ENCODE measurements at places on chromosomes 7 and 10.

- no peak overlapping the region for H3K27ac ChIP-seq
- no peak for DNase-seq
- peaks cover 46% of the 10 kb centered on the region for H3K36me3 ChIP-seq
- H3K4me3 ChIP-seq, result no peak overlapping the region
- H3K27me3 ChIP-seq, result no peaks in the 10 kb centered on the region
Observed at GRCh38 chr7:7596176-7596575, 29.5 kb downstream of the MIOS start.

- no peak overlapping the region for H3K4me3 ChIP-seq
- H3K27me3 ChIP-seq, result no peaks in the 10 kb centered on the region
- H3K27ac ChIP-seq, result no peak overlapping the region
Observed at GRCh38 chr10:50582766-50583762, 40.7 kb downstream of the SGMS1 start.

DNA sequence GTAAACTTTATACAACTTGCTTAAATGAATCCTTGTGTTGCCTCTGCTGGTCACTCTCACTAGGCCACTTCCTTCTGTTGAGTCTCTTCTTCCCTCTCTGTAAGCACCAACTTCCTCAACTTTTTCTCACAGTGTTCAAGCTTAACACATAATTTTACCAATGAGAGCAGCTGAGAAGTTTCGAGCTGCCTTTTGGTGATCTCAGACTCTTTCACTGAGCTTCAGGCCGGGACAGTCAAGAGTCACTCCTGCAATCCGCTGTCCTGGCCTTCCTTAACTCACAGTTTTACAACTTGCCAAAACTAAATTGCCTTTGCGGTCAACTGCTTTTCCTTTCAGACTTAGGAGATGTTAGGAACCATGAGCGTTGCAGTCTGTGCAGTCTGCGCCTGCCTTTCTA lies 47.4 kb downstream of the PRPF18 start:
- DNase-seq, result no peak
- H3K27me3 ChIP-seq, result no peaks in the 10 kb centered on the region
- H3K4me1 ChIP-seq, result peaks cover 7% of the 10 kb centered on the region
- peaks cover 16% of the 10 kb centered on the region for H3K36me3 ChIP-seq

DNA sequence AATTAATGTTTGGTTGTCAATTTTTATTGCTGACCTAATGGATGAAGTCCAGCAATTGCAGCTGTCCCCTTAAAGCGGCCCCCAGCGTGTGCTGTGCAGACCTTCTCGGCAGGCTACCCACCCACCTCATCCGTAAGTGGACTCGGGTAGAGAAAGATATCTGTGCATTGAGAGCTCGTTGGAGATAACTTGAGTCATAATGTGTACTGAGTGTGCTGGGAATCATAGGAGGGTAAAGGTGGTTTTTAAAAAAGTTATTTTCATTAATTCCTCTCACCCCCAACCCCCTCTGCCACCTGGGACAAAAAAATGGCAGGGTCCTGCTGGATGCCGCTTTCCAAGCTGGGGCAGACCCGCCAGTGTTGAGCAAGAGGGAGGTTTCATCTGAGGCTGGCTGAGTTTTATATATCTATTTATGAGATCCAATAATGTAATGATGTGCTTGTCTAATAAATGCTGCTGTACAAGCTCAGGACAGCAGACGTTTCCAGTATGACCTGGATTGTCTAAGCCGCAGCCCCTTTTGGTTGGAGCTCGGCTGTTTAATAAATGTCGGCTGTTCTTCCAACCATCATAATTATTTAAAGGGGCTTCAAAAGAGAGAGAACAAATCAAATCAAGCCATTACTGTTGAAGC lies 119.1 kb downstream of the NKX6-2 start:
- peak; percentile 21 for DNase-seq
- peak overlapping the region; percentile 30 for H3K4me3 ChIP-seq
- peak overlapping the region; percentile 84 for H3K27ac ChIP-seq
- 0 out of 2 replicates have a peak, but pooled peaks cover 2% of the 10 kb centered on the region for H3K36me3 ChIP-seq
- no peaks in the 10 kb centered on the region for H3K27me3 ChIP-seq

DNA sequence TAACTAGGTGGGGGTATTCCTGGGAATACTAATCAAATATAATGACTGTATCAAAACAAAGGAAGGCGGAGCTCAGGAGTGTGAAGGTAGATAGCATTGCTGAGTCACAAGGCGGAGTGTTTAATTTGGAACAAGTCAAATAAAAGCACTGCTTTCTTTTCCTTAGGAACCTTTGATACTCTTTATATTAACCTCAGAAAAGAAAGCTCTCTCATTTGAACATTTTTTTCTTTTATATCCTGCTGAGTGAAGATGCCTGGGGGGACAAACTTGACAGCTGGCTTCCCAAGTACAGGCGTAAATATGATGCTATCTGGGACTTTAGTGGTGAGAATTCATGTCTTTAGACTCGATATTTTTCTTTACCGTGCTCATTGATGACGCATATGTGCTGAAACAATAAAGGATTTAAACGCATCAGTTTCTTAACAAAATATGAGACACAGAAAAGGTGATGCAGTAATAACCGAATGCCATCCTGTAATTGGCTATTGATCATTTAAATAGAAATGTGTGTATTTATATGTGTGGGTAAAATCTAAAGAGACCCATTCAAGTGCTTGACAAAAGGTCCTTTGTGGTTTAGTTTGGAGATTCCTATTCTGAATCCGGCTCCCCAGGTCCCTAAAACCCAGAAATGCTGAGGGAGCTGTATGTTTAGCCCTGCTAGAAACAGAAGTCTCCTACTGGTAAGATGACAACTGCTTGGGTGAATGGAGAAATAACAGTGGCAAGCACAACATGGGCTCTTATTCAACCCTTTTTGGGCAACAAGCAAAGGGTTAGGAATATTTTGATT lies 102.7 kb downstream of the PRTFDC1 start:
- no peak for DNase-seq
- no peaks in the 10 kb centered on the region for H3K36me3 ChIP-seq
- no peaks in the 10 kb centered on the region for H3K27me3 ChIP-seq
- H3K4me3 ChIP-seq, result peak overlapping the region; percentile 16
- H3K27ac ChIP-seq, result peak overlapping the region; percentile 67

- no peak for DNase-seq
- peaks cover 15% of the 10 kb centered on the region for H3K4me1 ChIP-seq
- peak overlapping the region; percentile 52 for H3K27ac ChIP-seq
- H3K36me3 ChIP-seq, result no peaks in the 10 kb centered on the region
- no peaks in the 10 kb centered on the region for H3K27me3 ChIP-seq
Observed at GRCh38 chr7:19009936-19010280, 107.5 kb downstream of the TWIST1 start.

- H3K4me3 ChIP-seq, result no peak overlapping the region
- H3K36me3 ChIP-seq, result no peaks in the 10 kb centered on the region
- no peak for DNase-seq
- no peak overlapping the region for H3K27ac ChIP-seq
- H3K4me1 ChIP-seq, result no peaks in the 10 kb centered on the region
- H3K27me3 ChIP-seq, result no peaks in the 10 kb centered on the region
Observed at GRCh38 chr10:81569488-81569887, 305.5 kb upstream of the NRG3 start.

DNA sequence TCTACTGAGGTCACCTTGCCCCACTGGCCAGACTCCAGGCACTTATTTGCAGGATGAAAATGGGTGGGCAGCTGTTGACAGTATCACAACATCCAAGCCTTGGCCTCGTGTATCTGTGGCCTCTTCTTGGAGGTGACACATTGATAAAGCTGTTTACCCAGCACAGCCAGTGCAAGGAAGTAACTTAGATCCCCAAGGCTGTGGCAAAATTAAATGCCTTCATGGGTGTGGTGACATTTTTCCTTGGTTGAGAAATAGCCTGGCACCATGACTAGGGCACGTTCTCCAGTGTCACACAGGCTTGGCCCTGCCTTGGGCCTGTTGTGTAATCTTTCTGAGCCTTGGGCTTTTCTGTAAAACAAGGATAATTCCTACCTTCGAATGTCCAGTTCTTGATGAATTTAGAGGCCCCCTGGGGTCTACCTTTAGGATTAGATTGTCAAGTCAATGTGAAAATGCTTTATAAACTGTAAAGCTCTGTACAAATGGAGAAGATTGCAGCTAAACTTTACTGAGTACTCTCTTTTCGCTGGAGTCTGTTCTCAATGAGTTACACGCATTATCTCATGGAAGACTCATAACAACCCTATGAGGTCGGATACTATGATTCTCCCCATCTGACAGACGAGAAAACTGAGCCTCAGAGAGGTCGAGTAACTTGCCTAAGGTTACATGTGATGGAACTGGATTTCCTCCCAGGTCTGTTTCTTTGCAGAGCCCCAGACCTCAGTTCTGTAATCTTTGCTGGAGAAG lies 46.7 kb upstream of the LOXL4 start:
- H3K27ac ChIP-seq, result no peak overlapping the region
- no peak overlapping the region for H3K4me3 ChIP-seq
- no peaks in the 10 kb centered on the region for H3K36me3 ChIP-seq

DNA sequence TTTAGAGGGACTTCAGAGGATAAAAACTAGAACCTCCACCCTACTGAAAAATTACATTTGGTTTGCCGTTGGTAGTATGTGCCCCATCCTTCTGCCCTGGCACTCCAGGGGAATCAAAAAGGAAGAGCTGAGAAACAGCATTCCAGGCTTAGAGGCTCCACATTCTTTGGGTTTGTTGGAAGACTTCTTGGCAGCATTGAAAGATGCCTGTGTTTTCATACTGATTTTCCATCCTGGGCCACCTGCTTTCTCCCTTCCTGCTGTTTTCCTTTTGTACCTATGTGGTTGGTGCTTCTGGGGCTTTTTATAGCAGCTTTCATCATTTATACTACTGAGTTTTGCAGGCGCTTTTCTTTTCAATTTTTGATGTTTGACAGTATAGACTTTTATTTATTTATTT lies 61.7 kb downstream of the AUTS2 start:
- H3K4me3 ChIP-seq, result no peak overlapping the region
- H3K4me1 ChIP-seq, result no peaks in the 10 kb centered on the region
- H3K27ac ChIP-seq, result no peak overlapping the region
- no peak for DNase-seq

DNA sequence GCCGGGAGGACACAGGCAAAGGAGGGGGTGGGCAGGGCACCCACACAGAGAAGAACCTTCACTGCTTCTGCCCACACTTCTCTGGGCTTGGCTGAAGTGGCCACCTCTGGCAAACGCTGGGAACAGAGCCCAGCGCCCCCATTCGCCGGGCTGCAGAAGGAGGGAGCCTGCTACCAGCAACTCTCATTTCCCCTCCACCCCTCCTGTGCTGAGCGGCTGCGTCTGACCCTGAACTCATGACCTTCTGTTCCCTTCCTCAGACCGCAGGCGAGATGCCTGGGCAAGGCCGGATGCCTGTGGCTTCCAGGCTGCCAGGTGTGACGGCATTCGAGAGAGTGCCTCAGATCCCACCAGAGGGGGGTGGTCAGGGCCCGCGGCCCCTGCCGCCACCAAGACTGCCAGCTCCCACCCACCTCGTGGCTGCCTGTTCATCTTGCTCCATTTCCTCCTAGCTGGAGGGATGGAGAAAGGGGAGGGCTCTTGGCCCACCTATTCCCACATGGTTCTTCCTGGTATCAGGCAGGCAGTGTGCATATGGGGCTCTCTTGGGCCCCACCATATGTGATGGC lies 19.8 kb downstream of the DNAJB12 start:
- H3K27ac ChIP-seq, result peak overlapping the region; percentile 99
- no peak overlapping the region for H3K4me3 ChIP-seq
- H3K4me1 ChIP-seq, result peaks cover 49% of the 10 kb centered on the region

- H3K27ac ChIP-seq, result no peak overlapping the region
- peaks cover 9% of the 10 kb centered on the region for H3K4me1 ChIP-seq
- no peak overlapping the region for H3K4me3 ChIP-seq
- no peaks in the 10 kb centered on the region for H3K36me3 ChIP-seq
Observed at GRCh38 chr7:96887426-96887825, 117.9 kb upstream of the DLX6 start.

- H3K4me3 ChIP-seq, result no peak overlapping the region
- H3K27me3 ChIP-seq, result no peaks in the 10 kb centered on the region
- H3K36me3 ChIP-seq, result no peaks in the 10 kb centered on the region
- no peak overlapping the region for H3K27ac ChIP-seq
Observed at GRCh38 chr10:28374036-28374435, 71.2 kb upstream of the MPP7 start.

DNA sequence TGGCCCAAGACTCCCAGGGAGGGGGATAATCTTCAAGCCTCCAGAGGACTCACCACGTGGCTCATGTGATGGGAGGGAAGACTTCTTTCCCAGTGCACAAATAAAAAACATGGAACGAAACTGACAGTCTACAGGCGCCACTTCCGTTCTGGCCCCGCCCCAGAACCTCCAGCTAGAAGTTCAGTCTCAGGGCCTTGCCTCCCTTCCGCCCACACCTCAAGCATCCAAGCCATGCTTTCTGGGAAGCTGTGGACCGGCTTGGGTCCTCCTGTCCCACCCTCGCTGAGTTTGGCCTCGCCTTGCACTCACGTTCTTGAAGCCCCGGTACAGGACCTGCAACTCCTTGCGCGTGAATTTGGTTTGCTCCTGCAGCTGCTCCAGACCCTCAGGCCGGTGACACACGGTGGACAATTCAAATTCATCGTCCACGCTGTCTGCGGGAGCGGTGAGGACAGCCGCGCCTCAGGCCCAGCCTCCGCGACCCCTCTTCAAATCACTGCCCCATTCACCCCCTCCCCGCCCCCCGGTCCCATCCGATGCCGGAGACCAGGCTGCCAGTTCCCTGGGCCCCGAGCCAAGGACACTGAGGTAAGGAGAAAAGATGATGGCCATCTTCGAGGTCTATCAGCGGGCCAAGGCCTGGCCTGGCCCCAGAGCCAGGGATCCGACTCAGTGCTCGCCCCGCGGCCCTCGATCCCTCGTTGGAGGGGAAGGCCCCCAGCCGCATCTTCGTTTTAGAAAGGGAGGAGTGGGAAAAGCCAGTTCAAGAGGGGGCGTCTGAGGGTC lies 10.7 kb upstream of the OGA start:
- no peak overlapping the region for H3K27ac ChIP-seq
- peak; percentile 49 for DNase-seq
- no peaks in the 10 kb centered on the region for H3K36me3 ChIP-seq
- H3K27me3 ChIP-seq, result no peaks in the 10 kb centered on the region
- no peak overlapping the region for H3K4me3 ChIP-seq
- peaks cover 5% of the 10 kb centered on the region for H3K4me1 ChIP-seq

GRCh38 chr10:124650820-124651401 lies 93.3 kb downstream of the FAM53B start:
- no peaks in the 10 kb centered on the region for H3K27me3 ChIP-seq
- no peak for DNase-seq
- no peaks in the 10 kb centered on the region for H3K36me3 ChIP-seq
- H3K4me1 ChIP-seq, result peaks cover 47% of the 10 kb centered on the region
- H3K4me3 ChIP-seq, result no peak overlapping the region

DNA sequence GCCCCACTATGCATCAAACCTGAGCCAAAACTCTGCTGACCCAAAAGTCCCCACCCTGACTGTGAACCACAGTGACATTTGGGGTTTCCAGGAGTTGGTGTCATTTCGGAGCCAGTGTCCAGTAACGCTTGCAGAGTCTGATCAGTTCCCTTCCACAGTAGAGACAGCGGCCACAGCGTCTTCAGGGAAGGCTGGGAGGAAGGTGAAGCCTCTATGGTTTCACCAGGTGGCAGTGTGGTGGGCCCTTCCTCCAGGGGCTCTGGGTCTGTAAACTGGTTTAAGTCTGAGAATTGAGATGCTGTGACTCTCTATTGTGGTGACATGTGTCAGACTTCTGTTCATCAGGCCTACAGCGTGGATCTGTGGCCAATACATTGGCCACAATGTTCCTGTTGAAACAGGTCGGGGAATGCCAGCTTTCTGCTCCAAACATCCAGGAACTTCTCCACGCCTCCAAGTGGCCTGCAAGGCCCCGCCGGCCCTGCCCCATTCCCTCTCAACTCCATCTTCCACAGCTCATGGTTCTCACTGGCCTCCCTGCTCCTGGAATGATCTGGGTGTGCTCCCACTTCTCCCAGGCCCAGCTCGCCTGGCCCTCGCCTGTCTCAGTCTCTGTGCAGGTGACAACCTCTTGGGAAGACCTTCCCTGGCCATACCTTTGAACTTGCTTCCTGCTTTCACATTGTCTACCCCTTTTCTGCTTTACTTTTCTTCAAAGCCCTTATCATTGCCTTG lies 124.5 kb upstream of the FAM20C start:
- H3K27ac ChIP-seq, result no peak overlapping the region
- no peaks in the 10 kb centered on the region for H3K36me3 ChIP-seq
- peak; percentile 29 for DNase-seq
- no peak overlapping the region for H3K4me3 ChIP-seq
